ENCODE measurements at places on chromosomes 5 and 9.

DNA sequence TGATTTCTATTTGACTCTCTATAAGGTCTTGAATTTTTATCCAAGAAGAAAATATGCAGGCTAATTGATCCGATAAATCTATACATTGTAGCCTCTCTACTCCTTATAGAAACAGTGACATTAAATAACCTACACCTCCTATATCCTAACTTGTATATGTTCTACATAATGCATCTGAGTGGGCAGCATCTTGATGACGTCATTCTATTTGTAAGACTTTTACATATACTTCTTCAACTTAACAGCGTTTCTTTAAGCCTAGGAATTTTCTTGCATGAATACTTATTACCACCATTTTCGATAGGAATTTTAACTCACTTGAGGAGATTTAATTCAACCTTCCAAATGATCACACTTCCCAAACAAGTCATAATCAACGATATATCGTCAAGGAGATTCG, 869.0 kb downstream of the PTPRD start:
- DNase-seq, result no peak

DNA sequence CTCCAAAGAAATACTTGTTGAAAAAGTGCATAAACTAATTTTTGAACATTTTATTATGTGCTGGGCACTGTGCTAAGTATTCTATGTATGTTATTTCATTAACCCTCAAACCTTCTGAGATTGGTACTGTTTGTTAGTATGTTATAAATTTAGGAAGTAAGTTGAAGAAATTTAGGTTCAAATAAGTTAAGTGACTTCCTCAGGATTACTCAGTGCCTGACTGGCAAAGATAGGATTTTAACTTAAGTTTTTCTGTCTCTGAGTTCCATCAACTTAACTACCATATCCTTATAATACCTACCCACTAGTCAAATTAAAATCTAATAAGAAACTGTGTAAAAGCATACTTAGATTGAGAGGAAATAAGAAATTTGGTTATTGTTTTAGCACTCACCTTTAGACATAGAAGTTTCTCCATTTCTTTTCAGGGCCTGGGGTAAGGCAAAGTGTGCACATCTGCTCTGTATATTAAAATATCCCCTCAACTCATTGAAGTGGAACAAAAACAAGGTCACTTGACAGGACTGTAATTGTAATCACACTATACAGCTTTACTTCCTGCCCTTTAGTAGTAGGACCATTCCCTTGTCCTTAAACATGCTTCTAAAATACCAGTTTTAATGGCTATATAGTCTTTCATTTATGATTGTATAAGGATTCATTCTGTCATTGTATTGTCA, 15.2 kb downstream of the TGFBR1 start:
- DNase-seq, result no peak

DNA sequence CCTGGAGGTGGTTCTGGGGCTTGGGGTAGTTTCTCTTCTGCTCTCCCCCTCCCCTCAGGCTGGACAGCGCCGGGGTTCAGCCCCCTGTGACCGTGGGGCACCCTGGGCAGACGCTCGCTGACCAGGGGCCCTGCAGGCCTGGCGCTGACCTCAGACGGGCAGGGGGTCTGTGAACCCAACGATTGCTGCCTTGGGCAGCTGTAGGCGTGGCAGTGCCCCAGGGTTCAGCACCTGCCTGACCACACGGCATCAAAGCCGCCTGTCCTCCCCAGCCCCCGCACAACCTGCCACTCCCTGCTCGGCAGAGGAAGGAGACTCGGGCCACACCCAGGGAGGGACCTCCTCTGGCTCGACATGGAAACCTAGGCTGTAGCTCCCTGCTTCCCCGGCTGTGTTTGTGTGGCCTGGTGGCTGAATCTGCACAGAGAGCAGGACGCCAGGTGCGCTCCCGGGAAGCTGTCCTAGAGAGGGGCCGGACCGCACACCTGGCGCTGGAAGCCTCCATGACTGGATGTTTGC, 12.2 kb downstream of the LCN12 start:
- DNase-seq, result no peak

DNA sequence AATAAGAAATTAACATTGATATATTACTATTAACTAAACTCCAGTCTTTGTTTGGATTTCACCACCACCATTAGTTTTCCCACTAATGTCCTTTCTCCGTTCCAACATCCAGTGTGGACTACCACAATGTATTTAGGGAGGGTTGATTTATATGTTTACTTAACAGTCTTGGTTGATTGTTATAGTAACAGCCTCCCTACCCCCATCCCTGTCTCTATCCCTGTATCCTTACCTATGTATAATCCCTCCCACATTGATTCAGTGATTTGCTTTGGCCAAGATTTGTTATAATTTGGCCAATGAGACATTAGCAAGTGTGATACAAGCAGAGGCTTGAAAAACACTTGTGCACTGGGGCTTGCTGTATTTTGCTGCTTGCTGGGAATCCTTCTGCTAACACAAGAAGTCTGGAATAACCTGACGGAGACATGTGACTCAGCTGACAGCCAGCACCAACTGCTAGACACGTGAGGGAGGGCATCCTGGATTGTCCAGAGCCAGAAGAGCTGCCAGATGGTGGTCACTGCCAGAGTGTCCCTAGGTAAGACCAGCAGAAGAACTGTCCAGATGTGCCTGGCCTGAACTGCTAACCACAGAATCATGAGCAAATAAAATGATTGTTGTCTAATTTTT, 51.2 kb upstream of the TCF7 start:
- DNase-seq, result no peak

DNA sequence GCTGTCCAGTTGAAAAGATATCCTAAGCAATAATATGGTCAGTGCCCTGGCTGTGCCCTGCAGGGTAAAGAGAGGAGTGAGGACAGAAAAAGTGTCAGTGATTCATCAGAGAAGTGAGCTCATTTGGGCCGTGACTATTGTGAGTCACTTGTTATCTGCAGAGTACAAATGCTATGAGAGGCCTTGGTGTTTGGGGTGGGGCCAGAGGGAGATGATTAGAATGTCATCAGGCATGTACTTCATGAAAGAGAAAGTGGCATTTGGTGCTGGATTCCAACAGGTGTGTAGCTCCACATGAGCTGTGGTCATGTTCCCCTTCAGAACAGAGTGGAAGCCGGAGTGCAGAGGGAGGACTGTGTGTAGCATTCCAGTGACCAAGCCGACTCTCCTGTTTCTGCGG, 174.1 kb downstream of the KDM4C start:
- no peak for DNase-seq

DNA sequence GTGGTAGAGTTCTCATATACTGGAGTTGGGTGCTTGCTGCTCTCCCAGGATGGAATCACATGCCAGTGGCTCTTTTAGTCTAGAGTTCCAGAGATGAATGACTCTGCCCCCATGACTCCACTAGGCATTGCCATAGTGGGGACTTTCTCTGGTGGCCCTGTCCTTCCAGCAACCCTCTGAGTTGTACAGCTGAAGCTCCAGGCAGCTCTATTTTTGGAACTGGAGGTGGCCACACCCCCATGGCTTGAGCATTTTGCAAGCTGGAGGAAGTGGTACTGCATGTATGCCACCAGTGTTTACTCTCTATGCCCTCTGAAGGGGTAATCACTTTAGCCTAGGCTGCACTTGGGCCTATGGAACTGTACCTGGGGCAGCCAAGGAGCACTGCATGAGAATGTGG, 112.6 kb downstream of the RANBP17 start:
- no peak for DNase-seq
